ENCODE measurements at places on chromosomes 2 and 18.
A peak's percentile ranks its signal among the peaks of the same experiment; 100 is the strongest.

GRCh38 chr18:50839341-50839740 lies 19.5 kb upstream of the MRO start:
- no peak for DNase-seq

DNA sequence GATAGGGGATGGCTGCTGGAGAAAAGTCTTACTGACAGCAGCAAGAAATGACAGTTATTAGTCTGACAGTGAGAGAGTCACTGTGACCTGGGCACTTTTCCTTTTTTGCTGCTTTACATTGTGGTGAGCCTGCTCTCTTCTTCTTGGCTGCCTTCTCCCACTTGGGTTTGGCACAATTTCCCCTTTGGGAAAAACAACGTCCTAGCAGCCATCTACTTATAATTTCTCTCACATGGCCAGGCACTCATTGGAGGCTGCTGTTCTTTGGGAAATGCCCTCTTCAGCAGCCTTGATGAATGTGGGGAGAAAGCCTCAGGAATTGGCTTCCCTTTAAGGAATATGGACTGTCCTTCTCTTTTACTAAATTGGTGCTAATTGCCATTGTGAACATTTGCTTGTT lies 60.4 kb upstream of the SLC1A4 start:
- no peak for DNase-seq

DNA sequence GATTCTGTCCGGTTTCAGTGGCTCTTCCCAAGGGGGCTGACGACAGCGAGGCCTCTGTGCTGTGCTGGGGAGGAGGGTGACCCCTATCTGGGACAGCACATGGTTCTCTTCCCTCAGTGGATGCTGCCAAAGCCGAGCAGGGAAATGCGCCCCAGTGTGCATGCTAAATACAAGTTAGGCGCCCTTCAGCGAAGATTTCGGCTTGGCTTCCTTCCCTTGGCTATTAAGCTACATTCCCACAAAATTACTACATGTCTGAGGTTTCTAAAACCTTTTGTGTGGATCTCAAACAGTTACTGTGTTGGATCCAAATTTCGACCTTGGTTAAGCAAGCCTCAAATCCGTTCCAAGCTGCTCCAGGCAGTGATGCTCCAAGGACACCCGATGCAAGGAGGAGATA lies 440.3 kb downstream of the NRXN1 start:
- no peak for DNase-seq

GRCh38 chr2:44167311-44167907 lies 1.3 kb upstream of the PPM1B start:
- DNase-seq, result no peak

- peak; percentile 72 for DNase-seq
Observed at GRCh38 chr18:36809590-36810381, 19.0 kb downstream of the TPGS2 start.

DNA sequence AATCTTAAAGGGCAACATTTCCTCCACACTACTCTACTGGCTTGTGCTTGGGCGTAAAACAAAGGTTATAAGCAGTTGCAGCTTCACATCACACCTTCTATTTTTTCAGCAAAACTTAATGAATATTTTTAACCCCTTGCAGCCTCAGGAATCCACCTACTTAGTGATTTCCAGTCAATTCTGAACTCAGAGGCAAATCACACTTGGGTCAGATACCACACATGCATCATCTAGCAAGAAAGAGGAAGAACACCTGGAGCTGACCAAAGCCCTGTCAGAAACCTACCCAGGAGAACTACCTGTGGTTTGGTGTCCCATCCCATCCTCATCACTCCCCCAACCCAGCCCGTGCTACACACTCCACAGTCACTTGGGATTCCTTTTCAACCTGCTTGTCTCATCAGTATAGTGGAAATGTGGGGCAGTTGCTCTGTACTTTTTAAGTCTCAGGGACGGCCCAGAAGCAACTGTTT lies 25.5 kb downstream of the PIAS2 start:
- no peak for DNase-seq

- no peak for DNase-seq
Observed at GRCh38 chr2:74584088-74584645, 29.6 kb downstream of the DOK1 start.

DNA sequence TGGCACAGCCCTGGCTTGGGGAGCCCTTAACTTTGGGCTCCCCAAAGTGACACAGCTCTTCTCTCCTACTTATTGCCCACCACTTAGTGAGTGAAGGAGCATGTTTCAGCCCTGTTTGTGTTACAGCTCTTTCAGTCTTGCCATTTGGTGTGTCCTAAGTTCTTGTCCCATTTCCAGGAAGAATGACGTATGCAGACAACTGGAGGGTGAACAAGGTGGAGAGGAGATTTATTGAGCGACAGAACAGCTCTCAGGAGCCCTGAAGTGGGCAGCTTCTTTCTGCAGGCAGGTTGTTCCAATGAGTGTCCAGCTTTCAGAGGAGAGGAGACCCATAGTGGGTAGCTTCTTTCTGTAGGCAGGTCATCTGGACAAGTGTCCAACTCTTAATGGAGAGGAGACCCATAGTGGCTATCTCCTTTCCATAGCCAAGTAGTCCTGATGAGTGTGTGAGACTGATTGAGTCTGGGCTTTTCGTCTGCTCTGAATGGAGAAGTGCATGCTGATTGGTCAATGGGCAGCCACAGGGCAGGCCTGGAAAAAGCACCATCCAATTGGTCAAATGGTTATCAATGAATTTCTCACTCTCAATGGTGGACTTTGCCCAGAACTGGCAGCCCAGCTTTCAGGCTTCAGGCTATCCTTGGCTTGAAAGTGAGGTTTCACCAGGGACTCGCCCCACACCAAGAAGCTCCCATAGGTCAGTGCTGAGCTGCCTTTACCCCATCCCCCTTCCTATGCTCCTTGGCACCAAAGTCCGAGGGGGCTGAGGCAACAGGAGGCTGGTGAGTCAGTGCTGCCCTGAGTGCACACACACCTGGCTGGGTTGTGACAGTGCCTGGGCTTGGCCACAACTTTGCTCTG lies 688.2 kb downstream of the NYAP2 start:
- no peak for DNase-seq

DNA sequence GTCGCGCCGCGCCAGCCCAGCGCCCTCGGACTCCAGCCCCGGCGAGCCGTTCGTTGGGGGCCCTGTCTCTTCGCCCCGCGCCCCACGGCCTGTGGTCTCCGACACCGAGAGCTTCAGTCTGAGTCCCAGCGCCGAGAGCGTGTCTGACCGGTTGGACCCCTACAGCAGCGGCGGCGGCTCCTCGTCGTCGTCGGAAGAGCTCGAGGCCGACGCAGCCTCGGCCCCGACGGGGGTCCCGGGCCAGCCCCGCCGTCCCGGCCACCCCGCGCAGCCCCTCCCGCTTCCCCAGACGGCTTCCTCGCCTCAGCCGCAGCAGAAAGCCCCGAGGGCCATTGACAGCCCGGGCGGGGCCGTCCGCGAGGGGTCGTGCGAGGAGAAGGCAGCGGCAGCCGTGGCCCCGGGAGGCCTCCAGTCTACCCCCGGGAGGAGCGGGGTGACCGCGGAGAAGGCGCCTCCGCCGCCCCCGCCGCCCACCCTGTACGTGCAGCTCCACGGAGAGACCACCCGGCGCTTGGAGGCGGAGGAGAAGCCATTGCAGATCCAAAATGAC lies 1.4 kb downstream of the PHLPP1 start:
- DNase-seq, result peak; percentile 31

GRCh38 chr2:71948781-71949536 lies 198.7 kb downstream of the CYP26B1 start:
- no peak for DNase-seq

GRCh38 chr2:121427187-121427689 lies 103.4 kb upstream of the RNU4ATAC start:
- DNase-seq, result no peak

DNA sequence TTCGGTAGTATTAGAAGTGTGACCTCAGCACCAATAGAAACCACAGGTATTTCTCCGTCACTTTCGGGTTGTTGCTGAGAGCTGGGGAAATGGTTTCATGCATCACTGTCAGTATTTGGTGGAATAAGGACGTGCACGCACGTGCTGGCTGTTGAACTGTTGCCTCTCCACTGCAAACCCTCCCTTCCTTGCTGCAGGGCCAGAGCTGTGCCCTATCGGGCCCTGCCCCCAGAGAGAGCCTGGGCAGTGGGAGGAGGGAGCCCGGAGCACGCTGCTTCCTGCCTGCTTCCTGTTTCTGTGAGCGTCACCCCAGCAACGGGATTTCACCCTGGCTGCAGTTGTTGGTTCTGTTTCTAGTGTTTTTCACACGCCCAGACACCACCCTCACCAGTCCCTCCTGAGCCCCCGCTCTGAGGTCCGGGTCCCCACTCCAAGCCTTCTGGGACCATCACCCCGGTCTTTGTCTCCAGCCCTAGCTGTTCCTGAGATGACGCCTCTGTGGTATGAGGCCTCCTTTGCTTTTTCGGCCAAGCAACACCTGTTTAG lies 47.4 kb downstream of the LRRFIP1 start:
- DNase-seq, result peak; percentile 94

DNA sequence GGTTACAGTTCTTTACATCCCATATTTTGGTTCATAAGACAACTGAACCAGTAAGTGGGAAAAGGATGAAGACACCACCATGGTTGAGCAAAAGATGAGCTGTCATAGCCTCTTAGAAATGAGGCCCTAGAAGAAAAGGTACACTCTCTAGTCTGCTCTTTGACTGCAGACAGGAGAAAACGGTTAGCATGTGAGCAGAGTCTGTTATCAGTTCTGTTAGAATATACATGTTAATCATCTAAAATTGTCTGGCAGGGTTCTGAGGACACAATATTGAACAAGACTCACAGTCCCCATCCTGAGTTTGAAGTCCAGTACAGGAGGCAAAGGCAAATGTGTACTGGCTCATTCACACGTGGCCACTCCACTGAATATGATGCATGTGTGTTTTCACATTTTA lies 78.1 kb downstream of the MBOAT2 start:
- no peak for DNase-seq

GRCh38 chr18:64717026-64717425 lies 568.1 kb upstream of the LINC00305 start:
- DNase-seq, result no peak

Data from CD4-positive, alpha-beta T cell treated with Interleukin-15 for 4 hours (primary cell).